ENCODE measurements at places on chromosomes 4 and X.

GRCh38 chr4:145796346-145796745, 116.4 kb downstream of the C4orf51 start:
- no peak for DNase-seq

GRCh38 chr4:83178029-83178428, 63.5 kb upstream of the PLAC8 start:
- DNase-seq = no peak

DNA sequence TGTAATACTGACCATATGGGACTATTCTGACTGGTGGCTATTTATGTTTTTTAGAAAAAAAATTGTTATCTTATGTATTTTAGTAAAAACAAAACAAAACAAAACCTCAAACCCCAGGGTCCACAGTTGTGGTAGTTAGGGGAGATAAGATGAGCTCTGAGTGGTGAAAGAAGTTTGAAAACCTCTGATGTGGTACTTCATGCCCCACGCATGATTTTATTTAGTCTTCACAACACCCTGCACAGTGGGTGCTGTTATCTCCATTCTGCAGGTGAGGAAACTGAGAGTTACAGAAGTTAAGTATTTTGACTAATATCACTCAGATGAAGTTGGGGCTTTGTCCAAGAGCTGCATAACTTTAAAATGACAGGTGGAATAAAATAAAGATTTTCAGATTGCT, 230.6 kb upstream of the TRPC5 start:
- no peak for DNase-seq

DNA sequence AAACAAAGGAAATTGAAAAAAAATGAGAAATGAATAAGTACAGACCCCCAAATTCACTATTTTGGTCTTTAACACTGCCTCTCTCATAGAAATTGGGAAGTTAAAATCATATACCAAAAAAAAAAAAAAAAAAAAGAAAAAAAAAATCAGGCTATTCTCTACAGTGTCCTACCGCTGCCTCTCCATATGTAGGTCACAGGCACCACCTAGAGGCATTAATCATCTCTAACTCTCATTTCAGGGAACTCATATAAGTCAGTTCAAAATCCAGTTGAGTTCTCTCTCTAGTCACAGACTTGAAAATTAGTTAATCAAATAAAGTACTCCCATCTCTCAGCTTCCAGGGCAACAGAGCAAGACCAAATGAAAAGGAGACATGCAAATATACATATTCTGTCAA, 47.9 kb downstream of the COX18 start:
- DNase-seq = no peak

- peak; percentile 21 for DNase-seq
These were observed 117.2 kb downstream of the TEX13C start for GRCh38 chrX:125436855-125437254.

DNA sequence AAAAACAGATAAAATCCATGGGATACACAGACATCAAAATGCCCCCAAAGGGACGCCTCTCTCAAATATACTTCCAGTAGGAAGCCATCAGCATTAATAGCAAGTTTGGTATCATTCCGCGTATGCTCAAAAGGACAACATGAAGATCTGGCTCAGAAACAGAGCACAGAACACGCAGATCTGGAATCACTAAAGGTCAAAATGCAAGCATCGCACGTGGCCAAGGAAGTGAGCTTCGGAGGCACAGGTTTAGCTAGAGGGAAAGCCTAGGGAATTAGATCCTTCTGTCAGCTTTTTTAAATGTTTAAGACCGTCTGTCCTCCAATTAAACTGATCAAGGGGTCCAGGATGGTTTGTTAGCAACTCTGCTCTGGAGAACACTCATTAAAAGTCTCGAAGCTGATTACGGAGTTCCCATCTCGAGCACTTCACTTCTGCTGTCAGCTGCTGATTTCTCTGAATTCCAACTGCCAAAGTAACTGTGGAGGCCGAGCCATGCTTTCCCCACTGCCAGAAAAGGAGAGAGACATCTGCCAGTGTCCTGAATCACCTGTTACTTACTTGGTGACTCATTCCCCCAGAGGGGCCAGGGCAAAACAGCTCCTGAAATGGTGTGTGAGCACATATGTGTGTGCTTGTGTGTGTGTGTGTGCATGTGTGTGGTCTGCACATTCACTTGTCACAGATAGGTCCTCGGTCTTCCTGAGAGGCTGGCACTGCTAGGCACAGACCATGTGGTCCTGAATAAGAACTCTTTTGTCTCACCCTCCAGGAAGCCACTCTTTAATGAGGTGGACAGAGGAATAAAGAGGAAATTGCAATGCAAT, 177.7 kb upstream of the PPARGC1A start:
- peak; percentile 64 for DNase-seq

DNA sequence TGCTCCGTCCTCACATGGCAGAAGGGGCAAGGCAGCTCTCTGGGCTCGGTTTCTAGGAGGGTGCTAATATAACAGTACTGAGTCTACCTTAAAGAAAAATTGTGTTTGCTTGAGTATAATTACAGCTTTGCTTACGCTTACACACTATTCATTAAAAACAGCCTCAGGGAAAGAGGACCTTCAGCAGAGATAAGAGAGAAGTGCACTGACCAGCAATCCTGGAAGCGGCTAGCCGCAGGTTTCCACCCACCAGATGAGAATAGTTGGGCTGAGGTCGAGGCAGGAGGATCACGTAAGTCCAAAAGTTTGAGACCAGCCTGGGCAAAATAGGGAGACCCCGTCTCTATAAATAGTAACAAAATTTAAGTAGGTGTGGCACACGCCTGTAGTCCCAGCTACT, 15.2 kb upstream of the MRFAP1 start:
- DNase-seq = no peak

- DNase-seq = peak; percentile 6
These were observed 58.9 kb upstream of the PGM2 start for GRCh38 chr4:37767546-37767945.

- DNase-seq = no peak
These were observed 265.4 kb upstream of the CASK start for GRCh38 chrX:42188730-42189129.

- peak; percentile 49 for DNase-seq
These were observed 172.0 kb downstream of the PTTG2 start for GRCh38 chr4:38132107-38132673.

DNA sequence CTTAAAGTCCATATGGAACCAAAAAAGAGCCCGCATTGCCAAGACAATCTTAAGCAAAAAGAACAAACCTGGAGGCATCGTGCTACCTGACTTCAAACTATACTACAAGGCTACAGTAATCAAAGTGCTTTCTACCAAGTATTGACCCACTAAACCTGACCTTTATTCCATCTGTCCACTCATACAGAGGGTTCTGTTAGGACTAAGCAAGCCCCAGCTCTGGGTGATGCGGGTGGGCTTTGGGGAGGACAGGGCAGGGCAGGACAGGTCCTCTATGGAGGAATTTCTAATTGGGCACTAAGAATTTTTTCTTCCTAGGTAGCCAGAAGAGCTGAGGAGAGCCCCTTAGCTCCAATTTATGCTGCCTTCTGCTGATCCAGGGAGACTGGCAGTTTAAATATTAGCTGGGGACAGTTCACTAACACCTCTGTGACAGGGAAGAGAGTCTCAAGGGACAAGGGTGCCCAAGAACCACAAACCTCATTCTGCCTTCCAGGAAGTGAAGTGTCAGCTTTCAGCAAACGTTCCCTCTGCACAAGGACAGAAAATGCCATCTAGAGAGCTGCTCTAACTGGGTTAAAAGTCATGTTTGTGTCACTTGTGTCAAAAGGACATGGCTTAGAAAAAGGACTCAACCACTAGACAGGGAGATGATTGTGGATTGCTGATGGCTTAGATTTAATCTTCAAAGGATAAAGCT, 143.2 kb downstream of the KIT start:
- no peak for DNase-seq

DNA sequence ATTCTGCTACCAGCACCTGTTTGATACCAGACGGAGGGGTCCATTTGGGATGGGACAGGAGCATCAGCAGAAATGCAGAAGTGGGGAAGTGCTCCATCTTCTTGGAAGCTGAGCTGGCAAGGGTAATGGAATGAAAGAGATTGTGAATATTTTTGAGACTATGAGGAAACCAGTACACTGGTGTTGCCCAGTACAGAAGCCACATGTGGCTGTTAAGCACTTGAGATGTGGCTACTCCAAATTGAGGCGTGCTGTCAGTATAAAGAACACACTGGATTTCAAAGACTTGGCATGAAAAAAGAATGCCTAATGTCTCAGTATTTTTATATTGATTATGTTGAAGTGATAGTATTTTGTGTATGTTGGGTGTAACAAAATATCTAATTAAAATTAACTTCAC, 153.4 kb downstream of the PTTG2 start:
- no peak for DNase-seq

- DNase-seq = no peak
These were observed 4.8 kb upstream of the PRSS12 start for GRCh38 chr4:118357601-118358000.

GRCh38 chrX:19280636-19281035, 63.1 kb upstream of the PDHA1 start:
- DNase-seq = no peak

GRCh38 chr4:122967231-122967630, 44.8 kb upstream of the NUDT6 start:
- DNase-seq = no peak

GRCh38 chr4:100254237-100254636, 64.0 kb upstream of the DDIT4L start:
- DNase-seq = no peak

- no peak for DNase-seq
These were observed 127.9 kb downstream of the IL13RA2 start for GRCh38 chrX:114889481-114889880.
